ENCODE measurements at places on chromosomes 2 and 18. TPM values are rescaled to one million over a fixed set of nuclear protein-coding genes. Genes with fewer than 3 reads are reported as not detected.

RPRM gene
- 0.27 TPM for total RNA-seq

GKN2 gene
- 53.3 TPM for total RNA-seq

ASB18 gene
- total RNA-seq = not detected

GALNT14 gene
- total RNA-seq = 0.83 TPM

PDCL3 gene
- total RNA-seq = 16.0 TPM

PARD6G gene
- 7.3 TPM for total RNA-seq

SLC35F5 gene
- total RNA-seq = 70.4 TPM

- no peaks in the 10 kb centered on the region for H3K4me1 ChIP-seq
- no peaks in the 10 kb centered on the region for H3K27me3 ChIP-seq
- no peak overlapping the region for H3K27ac ChIP-seq
- H3K4me3 ChIP-seq = no peak overlapping the region
- no peaks in the 10 kb centered on the region for H3K36me3 ChIP-seq
Observed at GRCh38 chr2:123596621-123597020, 428.5 kb upstream of the CNTNAP5 start.

DNA sequence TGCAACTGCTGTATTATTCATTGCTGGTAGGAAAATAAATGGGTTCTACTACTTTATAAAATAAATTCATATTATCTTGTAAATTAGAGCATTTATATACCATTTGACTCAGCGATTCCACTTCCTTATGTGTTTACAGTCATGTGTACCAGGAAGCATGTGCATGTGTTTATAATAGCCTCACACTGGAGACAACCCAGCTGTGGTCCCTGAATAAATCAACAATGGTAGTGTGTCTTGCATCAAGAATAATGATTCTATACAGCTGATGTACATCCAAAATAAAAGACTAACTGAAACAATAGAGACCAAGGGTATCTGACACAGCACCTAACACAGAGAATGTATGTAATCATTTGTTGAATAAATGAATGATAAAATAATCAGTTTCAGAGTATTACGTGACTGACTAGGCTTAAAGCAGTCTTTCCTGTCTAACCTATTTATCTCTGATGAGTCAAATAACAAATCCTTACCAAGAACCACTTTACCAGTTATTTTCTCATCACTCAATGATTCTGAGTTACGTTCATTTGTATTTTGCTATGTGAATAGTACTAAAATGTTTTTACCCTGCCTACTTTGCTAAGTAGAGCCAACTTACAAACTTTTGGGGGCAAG, 216.8 kb downstream of the UBE2E3 start:
- H3K27me3 ChIP-seq = no peaks in the 10 kb centered on the region
- no peaks in the 10 kb centered on the region for H3K4me1 ChIP-seq
- no peak overlapping the region for H3K27ac ChIP-seq
- no peak overlapping the region for H3K4me3 ChIP-seq

DNA sequence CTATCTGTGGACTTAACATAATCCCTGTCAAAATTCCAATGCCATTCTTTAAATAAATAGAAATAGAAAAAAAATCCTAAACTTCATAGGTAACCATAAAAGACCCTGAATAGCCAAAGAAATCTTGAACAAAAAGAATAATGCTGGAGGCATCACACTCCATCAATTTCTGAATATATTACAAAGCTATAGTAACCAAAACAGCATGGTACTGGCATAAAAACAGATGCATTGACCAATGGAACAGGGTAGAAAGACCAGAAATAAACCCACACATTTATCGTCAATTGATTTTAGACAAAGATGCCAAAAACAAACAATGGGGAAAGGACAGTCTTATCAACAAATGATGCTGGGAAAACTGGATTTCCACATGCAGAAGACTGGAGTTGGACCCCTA, 205.7 kb downstream of the VAPA start:
- DNase-seq = no peak
- H3K36me3 ChIP-seq = no peaks in the 10 kb centered on the region
- no peak overlapping the region for H3K27ac ChIP-seq
- no peaks in the 10 kb centered on the region for H3K27me3 ChIP-seq
- H3K4me3 ChIP-seq = no peak overlapping the region

GRCh38 chr2:118312969-118313756, 224.9 kb downstream of the INSIG2 start:
- H3K4me3 ChIP-seq = no peak overlapping the region
- H3K27ac ChIP-seq = no peak overlapping the region
- no peak for DNase-seq
- peaks cover 7% of the 10 kb centered on the region for H3K4me1 ChIP-seq

- no peaks in the 10 kb centered on the region for H3K36me3 ChIP-seq
- H3K27me3 ChIP-seq = no peaks in the 10 kb centered on the region
- no peak for DNase-seq
- H3K4me1 ChIP-seq = no peaks in the 10 kb centered on the region
- no peak overlapping the region for H3K27ac ChIP-seq
Observed at GRCh38 chr18:49907346-49907929, 94.1 kb upstream of the ACAA2 start.

GRCh38 chr2:59027320-59027719, 786.2 kb upstream of the FANCL start:
- H3K27me3 ChIP-seq = no peaks in the 10 kb centered on the region
- no peak overlapping the region for H3K4me3 ChIP-seq
- no peak overlapping the region for H3K27ac ChIP-seq
- H3K4me1 ChIP-seq = no peaks in the 10 kb centered on the region

DNA sequence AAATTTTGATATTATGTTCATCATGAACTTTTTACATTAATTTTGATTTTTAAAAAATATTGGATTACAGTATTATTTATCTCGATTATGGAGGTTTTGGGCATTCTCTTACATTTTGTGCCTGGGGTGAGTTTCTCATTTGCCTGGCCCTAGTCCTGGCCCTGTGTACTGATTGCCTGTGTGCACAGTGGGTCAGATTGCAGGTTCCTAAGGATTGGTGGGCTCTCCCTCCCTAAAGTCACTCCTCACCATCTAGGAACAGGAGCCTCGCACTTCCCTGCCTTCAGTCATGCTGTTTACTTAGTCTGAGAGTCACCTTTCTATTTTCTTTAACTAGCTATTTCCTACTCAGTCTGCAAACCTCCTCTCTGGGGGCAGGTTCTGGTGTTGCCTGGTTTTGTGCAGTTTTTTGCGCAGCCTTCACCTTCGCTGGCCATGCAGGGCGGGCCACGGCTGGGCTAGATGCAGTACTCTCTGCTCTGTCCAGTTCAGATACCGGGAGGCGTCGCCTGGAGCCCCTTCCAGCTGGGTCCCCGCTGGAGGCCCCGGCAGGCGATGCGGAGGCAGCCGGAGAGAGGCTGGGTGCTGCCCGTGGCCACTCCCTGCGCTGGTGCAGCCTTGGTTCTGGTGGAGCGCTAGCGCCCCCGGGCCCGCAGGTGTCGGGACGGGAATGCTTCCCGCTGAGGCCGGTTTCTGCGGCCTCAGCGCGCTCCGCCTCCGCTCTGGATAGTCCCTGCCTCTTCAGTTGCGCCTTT, 23.3 kb upstream of the MC5R start:
- peaks cover 34% of the 10 kb centered on the region for H3K27me3 ChIP-seq
- no peak overlapping the region for H3K27ac ChIP-seq
- peak overlapping the region; percentile 37 for H3K4me3 ChIP-seq
- no peaks in the 10 kb centered on the region for H3K36me3 ChIP-seq

- peaks cover 11% of the 10 kb centered on the region for H3K4me1 ChIP-seq
- H3K27ac ChIP-seq = no peak overlapping the region
- no peaks in the 10 kb centered on the region for H3K27me3 ChIP-seq
- H3K4me3 ChIP-seq = no peak overlapping the region
Observed at GRCh38 chr2:202671317-202672035, 36.7 kb downstream of the FAM117B start.

- no peaks in the 10 kb centered on the region for H3K4me1 ChIP-seq
- H3K4me3 ChIP-seq = no peak overlapping the region
- H3K36me3 ChIP-seq = no peaks in the 10 kb centered on the region
- no peak for DNase-seq
Observed at GRCh38 chr2:1874101-1874865, 130.0 kb upstream of the PXDN start.

DNA sequence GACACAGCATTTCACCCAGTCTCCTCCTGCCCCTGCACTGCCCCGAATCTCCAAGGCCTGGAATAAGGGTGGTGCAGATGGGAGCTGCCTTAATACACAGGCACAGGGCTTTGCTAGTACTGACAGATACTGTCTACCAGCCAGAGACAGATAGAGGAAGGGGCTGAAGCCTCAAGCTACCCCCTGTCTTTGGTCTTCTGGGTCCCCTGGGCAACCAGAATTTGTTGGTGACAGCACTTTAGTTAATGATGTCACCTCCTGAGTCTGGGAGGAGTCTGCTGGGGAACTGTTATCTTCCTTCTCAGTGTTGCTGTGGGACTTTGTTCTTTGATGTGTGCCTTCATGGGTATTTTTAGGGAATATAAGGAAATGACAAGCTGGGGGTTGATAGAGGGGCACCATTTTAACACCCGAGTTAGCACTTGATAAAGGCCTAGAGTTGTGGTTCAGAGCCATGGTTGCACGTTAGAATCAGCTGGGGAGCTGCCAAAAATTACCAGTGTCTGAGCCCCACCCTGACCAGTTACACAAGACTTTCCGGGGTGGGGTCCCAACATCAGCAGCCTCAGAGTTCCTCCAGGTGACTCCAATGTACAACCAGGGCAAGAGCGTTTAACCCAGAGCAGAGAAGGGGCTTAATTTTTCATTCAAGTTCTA, 136.8 kb downstream of the SMAD7 start:
- peak overlapping the region; percentile 42 for H3K27ac ChIP-seq
- DNase-seq = peak; percentile 45
- no peaks in the 10 kb centered on the region for H3K27me3 ChIP-seq
- H3K36me3 ChIP-seq = peaks cover 15% of the 10 kb centered on the region

DNA sequence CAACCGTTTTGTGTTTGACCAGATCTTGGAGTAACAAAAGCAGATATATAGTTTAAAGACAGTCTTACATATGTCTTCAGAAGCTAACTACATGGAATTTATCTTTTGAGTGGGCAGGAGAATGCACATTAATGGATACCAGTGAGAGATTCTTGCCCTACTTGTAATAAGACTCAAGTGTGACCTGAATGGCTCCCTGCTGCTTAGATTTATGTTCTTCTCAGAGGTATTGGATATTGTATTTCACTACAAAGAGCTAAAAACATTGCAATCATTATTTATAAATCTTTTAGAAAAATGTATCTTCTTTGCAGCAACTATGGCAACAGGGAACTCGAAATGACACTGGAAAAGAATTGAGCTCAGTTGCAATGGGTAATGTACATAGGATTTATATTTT, 227.7 kb downstream of the LRRTM4 start:
- no peaks in the 10 kb centered on the region for H3K4me1 ChIP-seq
- H3K4me3 ChIP-seq = no peak overlapping the region
- no peak overlapping the region for H3K27ac ChIP-seq
- DNase-seq = no peak
- no peaks in the 10 kb centered on the region for H3K36me3 ChIP-seq

DNA sequence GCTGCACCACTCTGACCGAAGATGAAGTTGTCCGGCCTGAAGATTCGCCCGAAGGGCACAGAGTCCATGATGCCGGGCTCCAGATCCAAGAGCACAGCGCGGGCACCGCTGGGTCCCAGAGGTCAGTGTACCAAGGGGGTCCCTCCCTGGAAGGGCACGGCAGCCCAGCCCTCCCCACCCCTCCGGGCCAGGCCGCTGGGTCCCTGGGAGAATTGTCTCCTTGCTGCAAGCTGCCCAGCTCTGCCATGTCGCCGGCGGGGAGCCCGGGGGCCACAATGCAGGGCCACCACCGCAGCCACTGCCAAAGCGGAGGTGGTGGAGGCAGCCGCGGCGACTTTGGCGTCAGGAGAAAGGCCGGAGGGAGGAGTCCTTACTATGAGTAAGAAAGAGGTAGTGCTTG, 189.5 kb upstream of the CYRIA start:
- no peaks in the 10 kb centered on the region for H3K27me3 ChIP-seq
- H3K36me3 ChIP-seq = no peaks in the 10 kb centered on the region
- H3K4me3 ChIP-seq = no peak overlapping the region
- DNase-seq = no peak
- H3K4me1 ChIP-seq = no peaks in the 10 kb centered on the region

- no peaks in the 10 kb centered on the region for H3K4me1 ChIP-seq
- no peaks in the 10 kb centered on the region for H3K36me3 ChIP-seq
- DNase-seq = no peak
- no peaks in the 10 kb centered on the region for H3K27me3 ChIP-seq
- no peak overlapping the region for H3K27ac ChIP-seq
- H3K4me3 ChIP-seq = no peak overlapping the region
Observed at GRCh38 chr2:128564551-128564950, 245.9 kb upstream of the HS6ST1 start.

DNA sequence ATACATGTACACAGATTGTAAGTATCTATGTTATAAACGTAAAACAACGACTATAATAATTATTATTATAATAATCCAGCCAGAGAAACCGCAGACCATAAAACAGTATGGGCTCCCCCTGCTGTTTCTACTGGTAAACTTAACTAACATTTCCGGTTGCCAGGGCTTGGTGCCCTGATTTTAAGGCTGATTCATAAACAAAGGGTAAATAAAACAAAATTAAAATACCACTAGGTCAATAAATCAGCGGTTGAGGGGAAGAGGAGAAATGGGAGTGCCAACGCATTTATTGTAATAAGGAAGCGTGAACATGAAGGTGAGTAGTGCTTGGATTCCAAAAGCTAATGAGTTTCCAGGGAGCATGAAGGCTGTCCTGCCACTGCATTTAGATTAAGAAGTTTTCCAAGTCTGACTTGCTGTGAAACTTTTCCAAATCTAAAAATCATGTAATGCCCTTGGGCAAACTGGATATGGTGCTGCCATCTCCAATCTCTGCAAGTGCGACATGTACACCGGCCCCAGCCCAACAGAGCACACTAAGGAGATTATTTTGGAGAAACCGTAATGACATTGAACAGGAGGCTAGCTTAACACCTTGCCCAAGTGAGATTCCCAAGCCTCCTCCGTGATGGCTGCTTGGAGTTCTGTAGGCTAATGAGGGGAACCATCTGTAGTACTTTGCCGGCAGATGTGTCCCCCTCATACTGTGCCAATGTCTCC, 50.7 kb upstream of the HNRNPA3 start:
- no peaks in the 10 kb centered on the region for H3K27me3 ChIP-seq
- no peak overlapping the region for H3K4me3 ChIP-seq
- no peaks in the 10 kb centered on the region for H3K36me3 ChIP-seq
- peaks cover 19% of the 10 kb centered on the region for H3K4me1 ChIP-seq

GRCh38 chr2:162749994-162750393, 88.6 kb downstream of the KCNH7 start:
- no peaks in the 10 kb centered on the region for H3K4me1 ChIP-seq
- H3K27me3 ChIP-seq = no peaks in the 10 kb centered on the region
- DNase-seq = no peak
- no peak overlapping the region for H3K27ac ChIP-seq
